BJ (cell line): ENCODE measurements at places on chromosomes 7 and 10.

DNA sequence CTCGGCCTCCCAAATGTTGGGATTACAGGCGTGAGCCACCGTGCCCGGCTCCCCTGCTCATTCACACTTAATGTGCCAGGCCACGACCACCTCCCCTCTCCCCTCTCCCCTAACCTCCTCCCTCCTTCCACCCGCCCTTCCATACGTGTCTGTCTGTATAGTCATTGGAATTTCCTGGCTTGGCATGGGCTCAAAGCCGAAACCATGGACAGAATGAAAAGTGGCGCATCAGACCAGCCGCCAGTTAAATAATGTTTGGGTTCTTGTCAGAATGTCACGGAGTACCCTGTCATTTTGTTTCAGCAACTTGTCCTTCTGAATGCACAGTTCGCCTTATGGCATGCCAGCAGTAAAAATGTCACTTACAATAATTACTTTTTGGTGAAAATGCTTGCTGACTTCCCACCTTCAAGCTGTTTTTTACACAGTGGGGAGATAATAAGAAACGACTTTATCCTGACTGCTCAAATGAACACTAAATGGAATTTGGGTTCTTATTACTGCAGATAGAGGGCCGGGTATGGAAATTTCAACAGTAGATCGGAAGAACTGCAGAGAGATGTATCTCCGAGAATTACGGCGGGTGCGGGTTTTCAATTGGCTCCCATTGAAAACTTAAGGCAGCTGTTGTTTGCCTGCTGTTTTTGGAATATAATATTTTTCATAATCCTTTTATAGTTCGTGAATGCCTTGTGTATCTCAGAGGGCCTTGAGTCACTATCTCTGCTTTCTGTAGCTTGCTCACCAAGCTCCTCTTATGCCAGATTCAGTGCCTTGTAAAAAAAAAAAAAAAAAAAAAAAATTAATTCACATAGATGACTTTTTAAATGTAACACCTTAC, 65.5 kb upstream of the SH2B2 start:
- no peak for DNase-seq

DNA sequence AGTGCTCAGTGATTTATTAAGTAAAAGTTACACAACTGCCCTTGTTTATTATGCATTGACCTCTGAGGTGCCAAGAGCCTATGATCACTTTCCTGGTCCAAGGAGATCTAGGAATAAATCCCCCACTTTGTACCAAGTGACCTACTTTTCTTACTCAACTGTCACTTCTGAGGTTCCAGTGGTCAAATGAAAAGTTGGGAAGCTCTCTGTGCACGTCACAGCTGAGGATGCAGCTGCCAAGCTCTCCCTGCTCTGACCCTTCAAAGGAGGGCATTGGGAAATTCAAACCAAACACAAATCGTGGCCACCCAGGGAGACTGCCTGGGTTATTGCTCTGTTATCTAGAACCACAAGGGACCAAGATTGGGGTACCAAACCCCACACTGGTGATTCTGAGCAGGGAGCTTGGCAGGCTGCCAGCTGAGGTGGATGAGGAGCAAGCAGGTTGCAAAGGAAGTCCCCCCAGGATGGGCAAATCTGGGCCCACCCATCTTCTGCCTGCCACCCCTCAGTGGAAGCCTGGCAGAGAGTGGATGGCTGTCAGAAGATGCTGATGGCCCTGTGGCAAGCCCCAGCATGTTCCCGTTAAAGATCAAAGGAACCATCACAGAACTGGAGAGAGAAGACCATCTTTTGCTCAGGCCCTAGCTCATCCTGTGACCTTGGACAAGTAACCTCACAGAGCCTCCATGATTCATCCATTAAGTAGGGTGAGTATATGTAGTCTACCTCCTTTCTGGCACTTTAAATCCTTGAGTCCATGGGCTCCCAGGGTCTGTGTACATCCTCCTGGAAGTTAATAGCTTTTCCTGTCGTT, 106.8 kb downstream of the PPP1R3C start:
- DNase-seq, result no peak

DNA sequence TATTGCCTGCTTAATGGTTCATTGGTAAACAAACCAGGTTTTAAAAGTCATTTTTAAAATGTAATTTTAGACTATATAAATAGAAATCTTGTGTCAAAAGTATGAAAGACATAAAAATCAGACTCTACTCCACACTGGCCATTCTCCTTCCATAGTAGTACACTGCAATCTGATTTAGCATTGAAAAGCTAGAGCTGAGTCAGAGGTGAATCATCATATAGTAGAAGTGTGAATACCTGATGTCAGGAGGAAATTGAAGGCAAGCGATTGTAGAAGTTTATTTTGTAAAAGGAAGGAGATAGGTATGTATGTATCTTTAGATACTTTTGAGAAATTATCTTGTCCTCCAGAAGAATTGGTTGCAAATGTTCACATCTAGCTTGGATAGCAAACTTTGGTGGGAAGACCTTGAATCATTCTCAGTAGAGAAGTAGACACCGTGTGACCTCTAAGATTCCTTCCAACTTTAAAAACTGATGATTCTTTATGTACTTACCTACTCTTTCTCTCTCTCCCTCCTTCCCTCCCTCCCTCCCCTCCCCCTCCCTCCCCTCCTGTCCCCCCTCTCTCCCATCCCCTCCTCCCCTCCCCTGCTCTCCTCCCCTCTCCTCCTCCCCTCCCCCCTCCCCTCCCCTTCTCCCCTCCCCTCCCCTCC, 88.1 kb downstream of the BTAF1 start:
- DNase-seq, result peak; percentile 4

DNA sequence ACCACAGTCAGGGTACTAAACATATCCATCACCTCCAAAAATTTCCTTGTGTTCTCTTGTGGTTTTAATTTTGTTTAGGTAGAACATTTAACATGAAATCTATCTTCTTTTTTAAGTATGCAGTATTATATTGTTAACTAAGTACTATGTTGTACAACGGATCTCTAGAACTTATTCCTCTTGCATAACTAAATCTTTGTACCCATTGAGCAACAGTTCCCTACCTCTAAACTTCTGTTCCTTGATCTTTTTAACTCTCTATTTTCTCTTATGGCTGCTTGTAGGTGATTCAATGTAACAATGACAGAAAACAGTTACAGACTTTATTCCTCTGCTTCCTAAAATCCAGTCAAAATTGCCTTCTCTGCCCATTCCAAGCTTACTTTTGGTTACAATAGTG, 9.9 kb downstream of the NRG3 start:
- DNase-seq, result no peak

GRCh38 chr7:137772748-137773147, 74.0 kb downstream of the DGKI start:
- peak; percentile 73 for DNase-seq

- no peak for DNase-seq
Observed at GRCh38 chr10:110915035-110915434, 3.9 kb downstream of the BBIP1 start.

- DNase-seq, result no peak
Observed at GRCh38 chr7:92028686-92029085, 88.0 kb downstream of the AKAP9 start.

DNA sequence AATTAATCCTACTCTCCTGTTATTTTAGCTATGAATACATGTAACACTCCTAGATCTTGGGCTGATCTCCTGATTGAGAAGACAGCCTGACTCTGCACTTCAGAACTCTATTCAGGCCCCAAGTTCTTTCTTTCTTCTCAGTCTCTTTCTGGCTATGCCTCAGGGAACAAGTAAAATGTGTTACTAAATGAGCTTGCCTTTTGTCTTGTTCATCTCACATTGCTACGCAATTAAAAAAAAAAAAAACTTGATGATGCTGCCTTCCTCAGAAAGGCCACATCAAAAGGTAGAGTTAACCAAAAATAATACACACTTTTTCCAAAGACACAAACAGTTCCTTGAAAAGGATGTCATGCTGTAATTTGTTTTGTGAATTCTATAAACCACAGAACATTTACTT, 258.1 kb downstream of the TWIST1 start:
- no peak for DNase-seq

DNA sequence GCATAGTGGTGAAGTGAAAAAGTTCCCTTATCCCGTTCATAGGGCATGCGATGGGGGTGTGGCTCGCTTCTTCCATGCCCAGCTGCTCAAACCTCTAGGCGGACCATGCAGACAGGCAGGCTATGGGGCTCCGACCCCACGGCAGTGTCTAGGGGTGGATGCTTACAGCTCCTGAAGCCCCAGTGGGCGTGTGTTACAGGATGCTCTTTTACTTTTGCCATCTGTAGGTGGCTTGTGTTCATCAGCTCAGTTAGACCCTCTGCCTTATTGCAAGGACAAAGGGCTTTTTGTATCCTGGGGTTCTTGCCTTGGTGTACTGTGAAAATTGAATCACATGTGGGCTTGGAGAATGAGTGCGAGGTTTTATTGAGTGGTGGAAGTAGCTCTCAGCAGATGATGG, at the start of gene MYL10:
MYL10 (minus strand) TSS at position 126 of the 400 bp plus-strand sequence. CDS start 178 bp downstream, outside the sequence.
- DNase-seq, result no peak
